Hematopoietic multipotent progenitor cell treated with erythropoietin and hydrocortisone succinate and interleukin-3 and kit ligand, for 17 days (in vitro differentiated cells): ENCODE measurements at places on chromosomes 1 and 21.

DNA sequence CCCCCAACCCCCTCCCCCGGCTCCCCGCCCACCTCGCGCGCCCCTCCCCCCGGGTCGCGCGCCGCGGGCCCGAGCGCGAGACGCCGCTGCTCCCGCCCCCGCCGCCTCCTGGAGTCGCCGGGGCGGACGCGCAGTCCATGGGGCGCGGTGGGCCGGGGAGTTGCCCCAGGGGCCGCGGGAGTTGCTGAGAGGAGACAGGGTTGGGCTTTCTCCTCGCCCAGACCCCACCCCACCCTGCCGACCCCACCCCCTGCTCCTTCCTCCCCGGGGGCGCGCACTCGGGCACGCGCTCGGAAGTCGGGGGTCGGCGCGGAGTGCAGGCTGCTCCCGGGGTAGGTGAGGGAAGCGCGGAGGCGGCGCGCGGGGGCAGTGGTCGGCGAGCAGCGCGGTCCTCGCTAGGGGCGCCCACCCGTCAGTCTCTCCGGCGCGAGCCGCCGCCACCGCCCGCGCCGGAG lies at the start of gene LAMC1:
Gene LAMC1, plus strand, starts transcription at position 275 of the 455 bp plus-strand sequence. CDS start 297 bp downstream, outside the sequence.
- no peak for DNase-seq

- no peak for DNase-seq
Observed at GRCh38 chr1:97904534-97904933, 16.3 kb downstream of the DPYD start.

DNA sequence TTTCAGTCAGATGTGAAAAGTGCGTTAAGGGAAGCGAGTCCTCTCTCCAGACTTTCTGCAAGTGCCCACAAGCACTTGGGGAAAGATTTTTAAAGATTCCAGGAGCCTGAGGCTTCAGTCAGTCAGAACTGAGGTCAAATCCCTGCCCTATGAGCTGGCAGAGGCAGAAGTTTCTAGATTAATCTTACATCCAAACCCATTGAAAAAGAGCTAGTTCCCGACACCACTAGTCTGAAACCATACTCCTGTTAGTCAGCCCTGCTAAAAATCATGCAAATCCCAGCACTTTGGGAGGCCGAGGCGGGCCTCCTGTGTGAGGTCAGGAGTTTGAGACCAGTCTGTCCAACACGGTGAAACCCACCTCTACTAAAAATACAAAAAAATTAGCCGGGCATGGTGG lies 21.0 kb downstream of the RSPH1 start:
- DNase-seq, result no peak

- DNase-seq, result no peak
Observed at GRCh38 chr1:198619375-198620140, 19.3 kb upstream of the PTPRC start.

- no peak for DNase-seq
Observed at GRCh38 chr1:223102797-223103533, 40.1 kb downstream of the TLR5 start.

- no peak for DNase-seq
Observed at GRCh38 chr1:229068270-229068987, 202.5 kb upstream of the RAB4A start.

- no peak for DNase-seq
Observed at GRCh38 chr1:3078430-3078861, 9.4 kb downstream of the PRDM16 start.

DNA sequence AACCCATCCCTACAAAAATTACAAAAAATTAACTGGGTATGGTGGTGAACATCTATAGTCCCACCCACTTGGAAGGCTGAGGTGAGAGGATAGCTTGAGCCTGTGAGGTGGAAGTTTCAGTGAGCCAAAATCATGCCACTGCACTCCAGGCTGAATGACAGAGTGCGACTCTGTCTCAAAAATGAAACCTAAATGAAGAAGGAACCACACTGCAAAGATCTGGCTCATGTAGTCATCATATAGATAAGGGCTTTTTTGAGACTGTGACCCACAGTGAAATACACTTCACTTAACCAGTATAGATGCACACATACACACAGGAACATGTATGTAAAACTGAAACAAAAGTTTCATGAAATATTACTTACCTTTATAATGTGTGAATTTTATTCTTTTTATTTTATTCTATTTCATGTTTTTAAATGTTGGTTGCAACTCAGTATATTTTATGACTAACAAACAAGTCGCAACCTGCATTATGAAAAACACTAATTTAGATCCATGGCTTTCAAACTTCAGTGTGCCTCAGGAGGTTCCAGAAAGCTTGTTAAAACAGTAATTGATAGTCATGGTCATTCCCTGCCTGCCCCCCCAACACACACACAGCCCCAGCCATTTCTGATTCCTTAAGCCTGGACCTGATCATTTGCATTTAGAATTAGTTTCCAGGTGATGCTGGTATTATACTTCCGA lies 189.5 kb downstream of the PATJ start:
- DNase-seq, result no peak

GRCh38 chr1:221497046-221497445 lies 244.8 kb downstream of the DUSP10 start:
- no peak for DNase-seq

DNA sequence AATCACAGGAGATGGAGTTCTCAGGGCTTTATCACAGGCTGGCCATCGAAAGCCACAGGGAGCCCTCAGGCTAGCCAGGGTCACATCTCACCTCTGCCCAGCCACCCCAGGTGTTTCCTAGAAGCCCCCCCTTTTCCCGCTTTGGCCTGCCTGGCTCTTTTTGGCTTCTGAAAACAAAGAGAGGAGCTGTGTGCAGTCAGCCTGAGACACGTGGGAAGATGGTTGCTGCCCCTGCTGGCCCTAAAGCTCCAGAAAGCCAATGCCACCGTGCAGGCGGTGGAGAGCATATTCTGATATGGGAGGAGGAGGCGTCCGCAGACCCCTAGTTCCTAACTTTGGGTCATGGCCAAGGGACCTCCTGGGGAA lies 18.7 kb upstream of the LBR start:
- no peak for DNase-seq

DNA sequence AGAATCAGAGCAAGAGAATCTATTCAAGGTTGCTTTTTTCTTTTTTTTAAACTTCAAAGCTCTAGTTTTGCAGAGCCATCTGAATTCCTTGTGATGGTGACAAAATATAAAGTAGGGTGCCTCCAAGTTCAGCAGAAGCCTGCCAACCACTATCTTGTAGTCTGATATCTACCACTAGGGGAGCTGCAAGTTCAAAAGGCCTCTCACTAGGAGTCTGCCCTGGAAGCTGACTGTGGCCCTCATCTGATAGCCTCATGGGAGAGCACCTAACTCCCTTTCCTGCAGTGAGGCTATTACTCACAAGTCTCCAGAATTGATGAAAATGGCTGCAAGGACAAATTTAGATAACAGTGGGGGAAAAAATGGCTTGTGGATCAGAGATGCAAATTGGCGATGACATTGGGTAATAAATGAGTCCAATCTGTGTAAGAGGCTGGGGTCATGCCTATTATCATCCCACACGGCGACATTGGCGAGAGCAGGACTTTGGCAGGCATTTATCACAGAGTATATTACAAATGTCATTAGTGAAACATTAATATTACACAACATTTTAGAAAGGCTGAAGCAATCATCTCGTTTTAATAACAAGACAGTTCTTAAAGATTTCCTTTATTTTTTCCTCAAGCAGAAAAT lies 10.7 kb upstream of the ZP4 start:
- DNase-seq, result no peak

DNA sequence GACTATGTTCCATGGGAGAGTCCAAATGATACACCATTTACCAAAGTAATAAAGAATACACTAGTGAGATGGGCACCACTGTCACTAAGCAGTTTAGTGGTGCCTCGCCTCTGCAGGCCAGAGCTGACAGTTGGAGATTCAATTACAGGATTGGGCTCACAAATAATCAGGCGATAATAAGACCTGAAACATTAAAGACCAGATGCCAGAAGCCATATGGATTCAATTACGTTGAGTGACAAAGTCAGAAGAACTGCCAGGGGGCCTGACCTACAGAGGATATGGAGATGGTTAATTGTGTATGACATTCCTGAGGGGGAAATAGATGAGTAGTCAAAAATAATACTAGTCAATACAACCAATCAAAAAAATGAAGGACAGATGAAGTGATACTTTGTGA lies 65.2 kb upstream of the ST6GALNAC5 start:
- DNase-seq, result no peak

GRCh38 chr1:170166518-170167180 lies 20.9 kb downstream of the NTMT2 start:
- no peak for DNase-seq

- no peak for DNase-seq
Observed at GRCh38 chr1:64581843-64582185, 111.9 kb downstream of the CACHD1 start.

DNA sequence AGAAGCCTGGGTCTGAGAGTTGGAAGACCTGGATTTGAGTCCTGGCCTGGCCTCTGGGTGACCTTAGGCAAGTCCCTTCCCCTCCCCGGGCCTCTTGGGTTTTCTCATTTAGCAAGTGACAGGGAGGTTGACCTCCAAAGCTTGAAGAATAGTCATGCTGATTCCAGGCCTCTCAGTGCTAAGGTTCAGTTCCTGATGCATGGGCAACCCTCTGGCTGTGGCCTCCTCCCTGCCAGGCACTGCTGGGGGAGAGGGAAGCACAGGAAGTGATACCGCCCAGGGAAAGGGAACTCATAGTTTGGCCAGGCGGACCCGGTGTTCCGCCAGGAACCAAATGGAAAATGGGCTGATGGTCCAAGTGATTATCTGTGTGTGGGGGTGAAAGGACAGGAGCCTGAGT lies 23.6 kb upstream of the WASF2 start:
- DNase-seq, result no peak

DNA sequence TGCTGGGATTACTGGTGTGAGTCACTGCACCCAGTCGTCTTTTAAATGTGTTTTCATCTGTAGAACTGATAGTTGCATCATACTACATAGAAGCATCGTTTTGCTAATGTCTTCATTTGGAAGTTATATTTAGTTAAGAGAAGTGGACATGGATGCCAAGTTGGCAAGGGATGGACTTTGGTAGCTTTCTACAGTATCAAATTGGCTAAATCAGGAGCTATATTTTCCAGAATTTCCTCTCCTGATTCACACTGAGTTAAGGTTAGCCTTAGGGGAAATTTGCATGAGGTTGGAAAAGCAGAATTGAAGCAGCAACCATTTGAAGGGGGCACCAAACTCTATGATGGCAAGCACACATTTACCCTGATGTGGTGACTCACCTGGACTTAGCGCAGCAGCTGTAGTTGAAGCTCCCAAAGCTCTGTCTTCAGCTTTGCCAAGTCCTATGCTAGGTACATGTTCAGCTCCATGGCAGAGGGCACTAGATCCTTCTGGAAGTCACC lies 43.9 kb downstream of the DUSP10 start:
- DNase-seq, result no peak

DNA sequence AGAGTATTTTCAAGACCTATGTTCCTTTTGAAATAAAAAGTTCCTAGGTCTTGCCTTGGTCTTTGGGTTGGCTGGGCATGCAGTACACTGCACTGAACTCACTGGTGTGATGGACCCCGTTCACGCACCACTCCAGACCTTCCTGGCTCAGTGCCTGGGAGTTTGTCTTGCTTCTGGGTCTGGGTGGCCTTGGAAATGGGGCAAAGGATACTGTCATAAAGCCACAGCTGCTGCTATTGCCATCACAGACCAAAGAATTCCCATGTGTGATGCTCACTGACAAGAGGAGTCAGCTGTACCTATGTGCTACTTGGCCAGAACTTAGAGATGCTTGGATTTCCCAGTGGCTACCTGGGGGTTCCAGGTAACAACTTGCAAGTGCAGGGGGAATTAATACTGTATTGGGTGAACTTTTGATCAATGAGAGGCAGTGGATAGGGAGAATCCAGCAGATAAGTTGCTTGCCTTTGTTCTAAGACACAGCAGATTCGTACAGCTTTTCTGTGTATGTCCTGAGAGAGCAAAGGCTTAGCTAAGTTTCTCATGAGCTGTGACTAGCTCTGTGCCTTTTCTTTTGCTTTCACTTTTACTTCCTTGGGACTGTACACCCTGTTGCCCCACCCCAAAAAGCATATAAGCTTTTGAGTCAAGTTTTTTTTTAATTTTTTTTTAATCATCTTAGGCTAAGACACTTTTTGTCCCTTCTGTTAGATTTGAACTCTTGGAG lies 115.3 kb downstream of the RUNX1 start:
- peak; percentile 21 for DNase-seq

DNA sequence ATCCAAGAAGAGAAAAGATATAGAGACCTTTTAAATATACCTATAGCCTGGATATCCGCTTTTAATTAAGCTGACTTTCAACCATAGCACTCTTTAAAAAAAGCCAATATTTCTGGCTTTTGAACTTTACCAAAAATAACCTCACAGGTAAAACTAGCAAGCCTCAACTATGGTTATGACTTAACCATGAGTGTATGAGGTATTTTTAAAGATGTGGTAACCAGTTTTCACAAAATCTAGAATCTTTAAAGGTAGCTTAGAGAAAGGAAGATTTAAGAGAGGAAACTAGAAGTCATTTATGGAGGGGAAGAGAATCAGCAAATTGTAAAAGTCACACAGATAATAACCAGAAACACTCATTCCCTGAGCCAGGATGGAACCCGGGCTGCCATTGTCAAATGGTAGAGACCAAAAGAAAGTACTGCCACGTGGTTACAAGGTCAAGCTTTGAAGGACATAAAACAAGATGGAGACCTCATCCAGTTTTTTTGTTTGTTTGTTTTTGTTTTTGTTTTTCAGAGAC lies 288.4 kb upstream of the RGS18 start:
- no peak for DNase-seq

DNA sequence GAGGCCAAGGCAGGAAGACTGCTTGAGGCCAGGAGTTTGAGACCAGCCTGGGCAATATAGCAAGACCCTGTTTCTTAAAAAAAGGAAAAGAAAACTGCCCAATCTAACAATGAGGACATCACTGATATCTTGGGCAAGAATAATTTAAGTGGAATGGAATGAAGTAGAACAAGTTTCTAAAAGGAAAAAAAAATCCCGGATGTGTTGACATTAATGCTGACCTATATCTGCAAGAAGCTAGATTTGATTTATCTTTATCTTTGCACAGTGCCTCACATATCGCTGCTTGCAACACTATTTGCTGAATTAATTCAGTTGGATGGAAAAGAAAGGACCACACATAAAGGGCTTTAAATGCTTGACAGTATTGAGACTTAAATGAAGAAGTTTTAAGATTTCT lies 27.8 kb downstream of the DIPK1A start:
- DNase-seq, result no peak

DNA sequence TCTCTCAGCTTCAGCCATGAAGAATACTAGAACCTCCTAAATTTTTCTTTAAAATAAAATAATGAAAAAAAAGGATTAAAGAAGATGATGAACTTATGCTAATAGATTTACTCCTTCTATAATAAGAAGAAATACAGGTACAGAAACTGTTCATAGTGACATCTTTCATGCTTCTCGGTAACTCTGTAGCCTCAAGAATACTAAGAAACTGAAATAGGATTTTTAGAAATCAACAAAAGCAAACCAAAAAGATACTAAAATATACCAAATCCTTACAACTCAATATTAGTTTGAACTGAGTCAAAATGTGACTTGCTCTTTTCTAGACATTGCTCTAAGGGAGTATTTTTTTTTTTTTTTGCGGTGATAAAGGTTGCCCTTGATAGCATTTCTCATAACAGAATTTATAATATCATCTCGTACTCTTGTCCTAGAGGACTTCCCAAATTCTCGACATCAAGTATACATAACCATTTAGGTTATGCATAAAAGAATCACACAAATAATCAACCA lies 42.8 kb downstream of the ZZZ3 start:
- DNase-seq, result no peak
